ENCODE measurements at places on chromosomes 13 and 19.

- DNase-seq, result no peak
These were observed 3.0 kb upstream of the PGLYRP1 start for GRCh38 chr19:46025835-46026234.

- peak; percentile 53 for DNase-seq
These were observed 11.1 kb upstream of the DHRS12 start for GRCh38 chr13:51814825-51815650.

GRCh38 chr19:7540761-7541474 is 5.4 kb downstream of the PNPLA6 start:
- DNase-seq, result no peak

DNA sequence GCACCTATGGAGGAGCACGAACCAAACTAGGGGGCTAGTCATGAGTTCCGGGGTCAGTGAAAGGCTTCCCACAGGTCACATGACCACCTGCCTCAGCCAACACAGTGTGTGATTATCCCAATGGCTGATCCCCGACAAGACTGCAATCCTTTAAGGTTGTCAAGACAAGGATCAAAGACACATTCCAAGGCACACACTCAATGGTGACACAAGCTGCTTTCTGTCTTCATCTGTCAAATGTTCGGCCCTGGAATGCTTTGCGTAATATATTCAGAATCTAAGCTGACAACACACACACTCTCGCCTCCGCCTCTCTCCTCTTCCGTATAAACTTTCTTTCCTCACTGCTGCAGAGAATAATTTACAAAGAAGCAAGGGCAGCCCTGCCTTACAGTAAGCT is 11.7 kb downstream of the RANBP3 start:
- DNase-seq, result no peak

GRCh38 chr19:40705362-40705651 is 11.4 kb downstream of the COQ8B start:
- no peak for DNase-seq

DNA sequence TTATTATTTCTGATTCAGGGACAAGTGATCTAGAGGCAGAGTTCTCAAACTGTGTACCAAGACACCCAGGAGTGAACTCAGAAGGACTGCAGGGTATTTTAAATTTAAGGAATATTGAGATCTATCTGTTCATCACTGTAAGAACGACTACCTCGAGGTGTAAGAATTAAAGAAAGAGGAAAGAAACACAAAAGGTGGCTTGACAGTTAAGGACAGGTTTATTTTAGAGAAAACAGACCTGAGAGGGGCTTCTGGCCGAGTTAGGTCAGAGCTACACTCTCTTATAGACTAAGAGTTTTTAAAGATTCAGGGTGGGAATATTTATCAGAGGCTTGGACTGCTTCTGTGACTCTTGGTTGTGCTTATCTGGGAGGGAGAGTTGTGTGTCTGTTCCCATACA is 12.6 kb upstream of the NLRP5 start:
- DNase-seq, result no peak

GRCh38 chr19:36449059-36449670 is 30.7 kb upstream of the ZFP82 start:
- no peak for DNase-seq

All from NCI-H526 (cell line).